ENCODE measurements at places on chromosomes 2 and 18.

- no peak for DNase-seq
Measured at GRCh38 chr18:77495079-77495478, 245.4 kb downstream of the GALR1 start.

GRCh38 chr2:9251154-9252001 is 44.8 kb downstream of the ASAP2 start:
- peak; percentile 79 for DNase-seq

- DNase-seq, result peak; percentile 78
Measured at GRCh38 chr2:85199698-85200097, 66.5 kb downstream of the TCF7L1 start.

GRCh38 chr2:241964133-241964532 is 94.6 kb downstream of the RTP5 start:
- no peak for DNase-seq

- DNase-seq, result no peak
Measured at GRCh38 chr2:160911258-160911657, 249.0 kb upstream of the TANK start.

- DNase-seq, result peak; percentile 17
Measured at GRCh38 chr18:36419900-36420531, 122.5 kb downstream of the FHOD3 start.

GRCh38 chr2:71974846-71975245 is 172.8 kb downstream of the CYP26B1 start:
- no peak for DNase-seq

- DNase-seq, result no peak
Measured at GRCh38 chr2:231123362-231123898, 1.4 kb downstream of the HTR2B start.

DNA sequence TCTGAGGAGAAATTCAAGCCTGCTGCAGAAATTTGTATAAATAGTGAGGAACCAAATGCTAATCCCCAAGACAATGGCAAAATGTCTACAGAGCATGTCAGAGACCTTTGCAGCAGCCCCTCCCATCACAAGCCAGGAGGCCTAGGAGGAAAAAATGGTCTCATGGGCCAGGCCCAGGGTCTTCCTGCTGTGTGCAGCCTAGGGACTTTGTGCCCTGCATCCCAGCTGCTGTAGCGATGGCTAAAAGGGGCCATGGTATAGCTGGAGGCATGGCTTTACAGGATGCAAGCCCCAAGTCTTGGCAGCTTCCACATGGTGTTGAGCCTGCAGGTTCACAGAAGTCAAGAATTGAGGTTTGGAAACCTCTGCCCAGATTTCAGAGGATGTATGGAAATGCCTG is 191.2 kb upstream of the BCL2L11 start:
- no peak for DNase-seq

GRCh38 chr18:57768537-57769326 is 34.4 kb downstream of the ATP8B1 start:
- DNase-seq, result peak; percentile 96

GRCh38 chr18:60247103-60247502 is 125.5 kb downstream of the MC4R start:
- DNase-seq, result no peak

DNA sequence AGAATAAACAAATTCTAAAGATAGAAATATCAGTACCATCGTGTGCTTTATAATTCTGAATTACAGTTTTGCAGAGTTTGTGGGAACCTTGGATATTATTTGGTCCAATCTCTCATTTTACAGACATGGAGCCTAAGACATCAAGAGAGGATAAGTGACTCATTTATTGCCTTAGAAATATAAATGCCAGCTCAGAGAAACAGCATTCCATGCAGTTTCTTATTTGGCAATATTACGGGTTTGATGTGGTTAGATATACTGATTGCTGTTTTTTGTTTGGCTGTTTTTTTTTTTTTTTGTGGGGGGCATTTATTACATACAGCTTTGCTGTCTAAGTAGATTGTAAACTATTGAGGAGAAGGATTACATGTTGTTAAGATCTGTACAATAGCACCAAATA is 1241.1 kb upstream of the LRRTM1 start:
- DNase-seq, result no peak

DNA sequence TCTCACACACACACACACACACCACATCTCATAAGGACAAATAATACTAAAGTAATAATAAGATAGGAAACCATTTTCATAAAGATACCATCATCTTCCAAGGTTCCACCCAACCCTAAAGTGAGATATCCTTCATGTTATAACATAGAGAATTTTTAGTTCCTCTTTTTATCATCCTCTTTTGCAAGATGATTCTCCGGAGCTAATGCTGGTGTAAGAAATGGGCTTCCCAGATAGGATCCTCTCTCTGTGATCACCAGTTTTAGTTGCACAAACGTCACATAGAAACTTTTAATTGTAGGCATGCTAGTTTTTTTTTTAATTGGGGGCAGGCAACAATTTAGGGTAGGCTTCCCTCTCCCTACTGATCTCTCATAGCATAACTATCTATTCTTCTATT is 49.6 kb downstream of the ARHGAP25 start:
- DNase-seq, result no peak

GRCh38 chr2:45616658-45617411 is 5.8 kb upstream of the SRBD1 start:
- DNase-seq, result peak; percentile 89

- DNase-seq, result no peak
Measured at GRCh38 chr18:72612894-72613533, 68.9 kb upstream of the CBLN2 start.

All from fibroblast of the aortic adventitia (primary cell).